Stimulated activated CD4-positive, alpha-beta T cell treated with anti-CD3 and anti-CD28 coated beads, Interleukin-15, amount 100 ng/mL, for 24 hours (primary cell): ENCODE measurements at places on chromosomes 16 and 17.

DNA sequence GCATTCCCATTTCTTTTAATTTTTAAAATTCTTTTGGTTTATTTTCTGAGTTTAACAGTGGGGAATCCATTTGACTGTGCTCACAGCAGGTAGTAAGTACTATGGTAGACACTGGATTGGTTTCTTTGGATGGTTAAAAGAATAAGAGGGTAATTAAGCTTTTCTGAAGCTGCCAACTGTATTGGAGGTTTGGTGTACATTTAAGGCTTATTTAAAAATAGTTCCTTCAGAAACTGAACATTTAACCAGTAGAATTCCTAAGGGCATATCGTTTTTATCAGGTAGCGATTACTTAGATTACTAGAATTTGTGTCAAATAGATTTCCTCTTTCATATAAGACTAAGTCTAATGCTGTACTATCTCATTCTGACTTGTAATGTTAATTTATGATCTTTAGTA, 162.4 kb downstream of the PPM1E start:
- DNase-seq: no peak

- no peak for DNase-seq
Measured at GRCh38 chr17:19565817-19566575, 32.3 kb downstream of the SLC47A1 start.

GRCh38 chr17:64332502-64332901, 58.2 kb downstream of the PECAM1 start:
- no peak for DNase-seq

DNA sequence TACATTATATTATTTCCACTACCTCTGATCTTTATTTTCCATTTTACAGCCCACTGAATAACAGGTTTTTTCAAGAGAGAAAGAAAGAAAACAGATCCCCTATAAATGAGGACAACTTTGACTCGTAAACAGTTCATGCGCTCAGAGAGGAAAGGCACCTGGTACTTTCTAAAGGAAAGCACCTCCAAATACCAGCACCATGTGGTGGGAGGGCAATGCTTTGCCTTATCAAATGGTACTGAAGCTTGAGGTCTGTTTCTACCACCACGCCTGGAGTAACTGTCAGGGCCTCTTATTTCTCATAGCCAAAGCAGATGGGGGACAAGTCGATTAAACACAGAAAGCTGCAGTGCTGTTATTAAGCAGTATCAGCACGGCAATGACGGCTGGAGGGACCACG, 510.3 kb upstream of the ZFHX3 start:
- DNase-seq: no peak

GRCh38 chr17:42431758-42432161, 8.7 kb upstream of the CAVIN1 start:
- no peak for DNase-seq

- DNase-seq: no peak
Measured at GRCh38 chr17:9086577-9086976, 65.3 kb downstream of the NTN1 start.

GRCh38 chr17:32807577-32807976, 69.3 kb downstream of the MYO1D start:
- no peak for DNase-seq

DNA sequence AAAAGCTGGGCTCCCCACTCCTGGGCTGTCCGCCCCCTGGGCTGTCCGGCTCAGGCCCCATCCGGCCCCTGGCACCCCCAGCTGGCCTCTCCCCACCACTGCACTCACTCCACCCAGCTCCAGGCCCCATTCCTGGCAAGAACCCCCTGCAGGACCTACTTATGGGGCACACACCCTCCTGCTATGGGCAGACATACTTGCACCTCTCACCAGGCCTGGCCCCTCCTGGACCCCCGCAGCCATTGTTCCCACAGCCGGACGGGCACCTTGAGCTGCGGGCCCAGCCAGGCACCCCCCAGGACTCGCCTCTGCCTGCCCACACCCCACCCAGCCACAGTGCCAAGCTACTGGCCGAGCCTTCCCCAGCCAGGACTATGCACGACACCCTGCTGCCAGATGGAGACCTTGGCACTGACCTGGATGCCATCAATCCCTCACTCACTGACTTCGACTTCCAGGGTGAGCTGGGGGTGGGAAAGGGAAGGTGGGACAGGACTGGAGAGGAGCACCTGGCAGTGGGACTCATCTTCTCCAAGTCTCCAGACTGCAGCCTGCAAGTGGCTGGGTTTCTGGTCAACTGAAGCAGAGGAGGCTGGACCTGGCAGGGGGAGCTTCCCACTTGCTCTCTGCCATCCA, 17.6 kb downstream of the UNC119 start:
- no peak for DNase-seq

DNA sequence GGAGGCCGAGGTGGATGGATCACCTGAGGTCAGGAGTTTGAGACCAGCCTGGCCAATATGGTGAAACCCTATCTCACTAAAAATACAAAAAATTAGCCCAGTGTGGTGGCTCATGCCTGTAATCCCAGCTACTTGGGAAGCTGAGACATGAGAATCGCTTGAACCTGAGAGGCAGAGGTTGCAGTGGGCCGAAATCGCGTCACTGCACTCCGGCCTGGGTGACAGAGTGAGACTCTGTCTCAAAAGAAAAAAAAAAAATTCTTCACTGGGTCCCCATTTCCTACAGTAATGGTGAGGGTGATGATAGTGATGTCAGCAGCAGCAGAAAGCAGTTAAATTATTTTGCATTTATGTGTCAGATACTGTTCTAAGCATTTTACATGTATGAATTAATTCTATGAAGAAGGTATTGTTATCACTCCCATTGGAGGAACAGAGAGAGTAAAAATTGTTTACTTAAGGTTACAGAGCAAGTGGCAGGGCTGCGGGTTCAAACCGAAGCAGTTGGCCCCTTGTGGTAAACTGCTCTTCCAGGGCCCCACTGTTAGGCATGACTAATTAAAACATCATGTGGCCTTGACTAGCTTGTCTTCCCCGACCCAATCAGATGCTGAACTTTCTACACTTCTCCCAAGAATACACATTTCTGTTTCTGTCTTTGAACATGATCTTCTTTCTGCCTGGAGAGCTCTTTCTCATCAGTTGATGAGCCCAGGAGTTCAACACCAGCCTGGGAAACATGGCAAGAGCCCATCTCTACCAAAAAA, 45.8 kb downstream of the STAT3 start:
- DNase-seq: peak; percentile 62

DNA sequence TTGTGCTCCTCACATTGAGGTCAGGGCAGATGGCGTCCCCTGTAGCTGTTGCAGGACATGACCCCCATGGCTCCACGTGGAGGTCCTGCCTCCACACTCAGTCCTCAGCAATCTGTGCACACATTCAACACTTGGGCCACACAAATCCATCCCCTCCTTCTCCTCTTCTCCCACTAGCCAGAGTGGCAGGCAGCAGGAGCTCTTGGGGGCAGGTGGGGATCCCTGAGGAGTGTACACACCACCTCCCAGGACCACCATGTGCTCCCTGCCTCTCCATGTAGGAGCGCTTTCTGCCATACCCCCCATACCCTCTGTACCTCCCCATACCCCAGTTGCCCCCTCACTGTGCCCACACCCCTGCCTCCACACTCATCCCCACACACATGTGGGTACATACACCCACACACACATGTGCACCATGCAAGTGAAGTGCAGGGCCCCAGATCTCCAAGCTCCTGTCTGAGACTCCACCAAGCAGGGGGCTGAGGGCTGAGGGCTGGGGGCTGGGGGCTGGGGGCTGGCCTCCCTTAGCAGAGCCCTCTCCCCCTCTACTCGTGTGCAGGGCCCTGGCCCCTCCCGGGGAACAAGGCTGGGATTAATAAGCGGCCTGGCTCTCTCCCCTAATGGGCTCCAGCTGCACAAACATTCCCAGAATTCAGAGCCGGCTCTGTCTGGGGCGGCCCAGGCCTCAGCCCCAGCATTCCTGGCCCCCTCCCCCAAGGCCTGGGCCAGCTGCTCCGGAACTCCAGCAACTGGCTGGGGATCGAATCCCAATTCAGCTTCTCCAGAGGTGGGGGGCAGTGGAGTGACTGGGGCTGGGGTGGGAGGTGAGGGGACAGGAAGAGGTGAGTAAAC, 48.2 kb upstream of the MEIOC start:
- DNase-seq: no peak

- no peak for DNase-seq
Measured at GRCh38 chr16:59263955-59264354, 529.8 kb upstream of the GOT2 start.

- DNase-seq: peak; percentile 18
Measured at GRCh38 chr17:28216528-28216927, 102.5 kb upstream of the TMEM97 start.

- no peak for DNase-seq
Measured at GRCh38 chr17:45813048-45813725, 29.1 kb downstream of the CRHR1 start.

GRCh38 chr17:69030169-69030568, 30.6 kb downstream of the ABCA9 start:
- no peak for DNase-seq

- peak; percentile 77 for DNase-seq
Measured at GRCh38 chr16:608019-608418, 18.2 kb downstream of the RAB40C start.

- DNase-seq: no peak
Measured at GRCh38 chr16:1744338-1744840, 27.0 kb downstream of the NME3 start.

DNA sequence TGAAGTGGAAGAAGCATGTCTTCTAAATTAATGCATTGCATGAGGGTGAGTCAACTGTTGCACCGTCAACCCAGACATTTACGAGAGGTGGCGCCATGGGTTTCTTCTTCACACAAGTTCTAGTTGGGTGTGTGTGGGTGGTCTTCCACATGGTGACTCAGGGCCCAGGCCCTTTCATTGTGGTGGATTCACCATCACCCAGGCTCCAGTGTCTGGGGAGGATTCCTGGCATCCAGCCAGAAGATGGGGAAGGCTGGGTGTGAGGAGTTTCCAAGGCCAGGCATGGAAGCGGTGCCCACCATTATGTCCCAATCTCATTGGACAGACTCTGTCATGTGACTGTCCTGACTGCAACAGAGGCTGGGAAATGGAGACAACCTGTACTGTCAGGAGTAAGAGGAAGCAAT, 21.4 kb upstream of the JPH3 start:
- peak; percentile 15 for DNase-seq
